ENCODE measurements at places on chromosomes 2 and 18.

GRCh38 chr2:69709290-69709689, 32.6 kb upstream of the ANXA4 start:
- no peak for DNase-seq

GRCh38 chr2:120951693-120952092, 216.0 kb downstream of the GLI2 start:
- no peak for DNase-seq

GRCh38 chr18:72086421-72086820, 457.7 kb downstream of the CBLN2 start:
- peak; percentile 43 for DNase-seq

DNA sequence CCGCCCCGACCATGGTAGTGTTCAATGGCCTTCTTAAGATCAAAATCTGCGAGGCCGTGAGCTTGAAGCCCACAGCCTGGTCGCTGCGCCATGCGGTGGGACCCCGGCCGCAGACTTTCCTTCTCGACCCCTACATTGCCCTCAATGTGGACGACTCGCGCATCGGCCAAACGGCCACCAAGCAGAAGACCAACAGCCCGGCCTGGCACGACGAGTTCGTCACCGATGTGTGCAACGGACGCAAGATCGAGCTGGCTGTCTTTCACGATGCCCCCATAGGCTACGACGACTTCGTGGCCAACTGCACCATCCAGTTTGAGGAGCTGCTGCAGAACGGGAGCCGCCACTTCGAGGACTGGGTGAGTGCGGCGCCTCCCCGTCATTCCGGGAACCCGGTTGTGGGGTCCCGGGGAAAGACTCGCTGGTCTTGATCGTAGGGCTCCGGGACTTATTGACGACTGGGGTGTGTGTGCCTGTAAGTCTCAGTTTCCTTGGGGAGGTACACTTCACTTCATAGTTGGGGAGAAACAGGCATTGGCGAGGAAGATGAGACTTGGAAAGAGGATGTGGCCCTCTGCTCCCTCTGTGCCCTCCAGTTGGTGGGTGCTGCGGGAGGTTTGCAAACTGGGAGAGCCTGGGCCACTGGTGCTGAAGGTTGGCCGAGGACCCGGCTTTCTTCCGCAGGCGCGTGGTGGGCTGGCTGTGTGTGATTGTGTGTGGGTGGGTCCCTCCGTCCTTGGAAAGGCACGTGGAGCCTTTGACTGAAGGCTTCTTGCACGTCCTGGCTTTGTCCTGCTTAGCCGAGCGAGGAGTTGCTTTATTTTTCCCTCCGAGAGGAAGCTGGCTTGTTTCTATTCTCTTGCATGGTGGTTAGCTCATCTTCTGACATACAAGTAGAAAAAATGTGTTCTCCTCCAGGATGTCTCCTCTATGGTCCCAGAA, 886 bp downstream of the PRKCE start:
- DNase-seq = peak; percentile 62

DNA sequence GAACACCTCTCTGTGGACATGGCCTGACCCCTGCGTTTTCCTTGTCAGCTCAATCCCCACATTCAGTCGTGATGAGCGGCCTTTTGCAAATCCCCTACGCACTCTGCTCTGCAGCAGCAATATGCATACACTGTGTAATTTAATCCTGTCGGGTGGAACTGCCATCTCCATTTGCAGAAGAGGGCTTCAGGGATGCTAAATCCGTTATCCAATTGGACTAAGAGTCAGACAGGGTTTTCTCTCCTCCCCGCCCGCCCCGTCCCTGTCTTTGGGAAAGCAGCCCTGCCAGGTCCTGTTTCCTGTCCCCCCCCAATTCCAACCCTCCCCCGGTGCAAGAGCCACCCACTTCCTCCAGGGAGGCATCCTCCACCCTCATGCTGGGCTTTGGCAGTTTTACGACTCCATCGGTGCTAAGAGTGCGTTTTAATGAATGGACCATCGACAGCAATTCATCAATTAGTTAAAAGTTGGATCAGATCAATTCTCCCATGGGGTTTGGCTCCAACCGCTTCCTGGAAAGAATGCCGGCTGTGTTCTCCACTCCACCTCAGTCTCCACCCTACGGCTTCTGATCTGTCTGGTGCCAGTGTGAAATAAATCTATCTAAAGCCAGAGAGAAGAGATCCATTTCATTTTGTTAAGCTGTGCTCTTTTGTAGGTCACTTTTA, 53.5 kb upstream of the ASAP2 start:
- DNase-seq = peak; percentile 44

GRCh38 chr2:60468382-60469085, 84.9 kb downstream of the BCL11A start:
- no peak for DNase-seq

- no peak for DNase-seq
Measured at GRCh38 chr2:238105506-238106338, 5.6 kb downstream of the ESPNL start.
